ENCODE measurements at places on chromosomes 4 and X.

DNA sequence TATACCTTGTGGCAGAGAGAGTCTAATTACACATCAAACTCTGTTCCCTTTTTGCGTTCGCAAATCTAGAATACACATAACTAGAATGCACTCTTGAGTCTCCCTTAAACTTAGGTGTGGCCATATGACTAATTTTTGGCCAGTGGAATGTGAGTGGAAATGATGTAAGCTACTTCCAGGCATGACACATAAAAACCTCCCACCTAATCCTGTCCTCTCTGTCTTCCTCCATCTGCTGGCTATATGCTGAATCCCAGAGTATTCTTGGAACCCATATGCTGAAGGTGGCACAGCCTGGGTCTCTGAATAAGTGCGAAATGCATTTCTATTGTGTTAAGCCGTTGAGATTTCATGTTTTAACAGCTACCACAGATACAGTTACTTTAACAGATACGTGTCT is 269.9 kb upstream of the NRK start:
- no peak for DNase-seq

GRCh38 chr4:1570291-1571164 is 113.6 kb downstream of the FAM53A start:
- DNase-seq: no peak

DNA sequence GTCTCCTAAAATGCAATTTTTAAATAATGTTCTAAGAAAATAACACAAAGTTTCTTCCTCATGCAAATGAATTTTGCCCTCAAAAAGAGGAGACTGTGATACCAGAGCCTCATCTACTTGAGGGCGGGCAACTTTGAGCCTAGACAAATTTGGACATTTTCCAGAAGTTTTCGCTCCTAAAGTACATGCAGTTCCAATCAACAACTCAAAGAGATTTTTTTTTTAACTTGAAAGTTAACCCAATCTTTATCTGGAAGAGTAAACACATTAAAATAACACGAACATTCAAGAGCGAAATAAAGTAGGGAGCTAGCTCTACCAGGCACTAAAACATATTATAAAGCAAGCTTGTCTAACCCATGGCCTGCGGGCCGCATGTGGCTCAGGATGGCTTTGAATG is 29.4 kb upstream of the FBXW7 start:
- no peak for DNase-seq

DNA sequence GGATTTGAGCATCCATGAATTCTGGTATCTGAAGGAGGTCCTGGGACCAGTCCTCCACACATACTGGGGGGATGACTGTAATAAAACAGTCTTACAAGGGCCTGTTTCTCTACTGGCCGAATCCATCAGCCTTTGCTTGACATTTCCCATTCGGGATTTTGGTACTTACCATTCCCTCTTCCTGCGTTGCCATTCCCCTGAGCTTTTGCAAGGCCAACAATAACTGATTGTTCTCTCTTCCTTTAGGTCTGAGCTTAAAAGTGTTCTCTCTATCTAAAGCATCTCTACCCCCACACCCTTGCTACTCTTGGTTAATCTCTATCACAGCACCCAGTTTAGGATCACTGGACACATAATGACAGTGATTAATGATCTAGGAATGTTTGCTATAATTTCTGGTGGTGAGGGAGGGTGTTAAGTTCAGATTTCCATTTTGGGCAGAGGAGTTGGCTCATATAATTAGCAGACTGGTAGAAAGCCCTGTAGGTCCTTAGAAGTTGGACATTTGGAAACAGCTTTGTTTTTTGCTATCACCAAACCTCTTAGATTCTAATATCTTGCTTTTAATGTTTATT is 29.4 kb downstream of the TMA16 start:
- no peak for DNase-seq

DNA sequence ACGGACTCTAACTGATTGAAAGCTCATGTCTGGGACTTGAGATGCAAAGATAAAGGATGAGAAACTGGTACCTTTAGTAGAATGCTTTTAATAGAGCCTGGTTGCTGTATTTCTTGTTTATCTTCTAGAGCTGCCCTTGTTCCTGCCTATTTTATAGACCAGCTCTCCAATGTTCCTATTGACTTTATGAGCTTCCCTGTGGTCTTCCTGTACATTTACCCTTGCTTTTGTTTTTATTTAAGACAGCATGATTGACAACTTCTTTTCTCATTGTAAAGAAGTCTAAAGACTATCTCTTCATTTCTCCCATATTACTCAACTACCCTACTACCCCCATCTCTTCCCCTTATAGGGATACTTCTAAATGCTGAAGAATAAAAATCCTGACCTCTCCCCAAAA is 174.7 kb downstream of the UGT8 start:
- DNase-seq: no peak

DNA sequence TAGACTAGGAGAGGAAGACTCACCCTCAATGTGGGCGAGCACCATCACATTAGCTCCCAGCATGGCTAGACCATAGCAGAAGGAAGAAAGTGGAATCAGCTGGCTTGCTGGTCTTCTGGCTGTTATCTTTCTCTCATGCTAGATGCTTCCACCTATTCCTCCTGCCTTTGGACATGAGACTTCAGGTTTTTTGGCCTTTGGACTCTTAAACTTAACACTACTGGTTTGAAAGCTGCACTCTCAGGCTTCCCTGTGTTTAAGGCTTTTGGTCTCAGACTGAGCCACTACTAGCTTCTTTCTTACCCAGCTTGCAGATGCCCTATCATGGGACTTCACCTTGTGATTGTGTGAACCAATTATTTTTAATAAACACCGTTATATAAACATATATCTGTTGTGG is 39.0 kb upstream of the UGT2B4 start:
- no peak for DNase-seq

GRCh38 chr4:40216622-40217366 is 20.0 kb downstream of the RHOH start:
- no peak for DNase-seq

DNA sequence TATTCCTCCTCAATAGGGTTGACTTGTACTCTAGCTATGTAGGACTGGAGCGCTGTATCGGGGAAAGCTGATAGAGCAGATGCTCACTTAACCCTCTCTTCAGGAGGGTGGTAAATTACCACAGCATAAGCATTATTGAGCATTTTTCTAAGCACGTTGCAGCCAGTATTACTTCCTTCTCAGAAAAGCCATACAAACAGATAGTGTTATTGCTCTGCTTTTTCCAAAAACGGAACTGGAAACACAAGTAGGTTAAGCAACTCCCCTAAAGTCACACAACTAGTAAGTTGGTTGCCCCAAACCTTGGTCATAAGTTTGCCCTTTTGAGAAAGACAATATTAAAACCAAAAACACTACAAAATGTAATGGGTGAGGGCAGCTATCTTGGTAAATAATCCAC is 73.9 kb downstream of the REELD1 start:
- no peak for DNase-seq

- peak; percentile 84 for DNase-seq
Measured at GRCh38 chr4:4269331-4269731, 20.6 kb downstream of the LYAR start.

DNA sequence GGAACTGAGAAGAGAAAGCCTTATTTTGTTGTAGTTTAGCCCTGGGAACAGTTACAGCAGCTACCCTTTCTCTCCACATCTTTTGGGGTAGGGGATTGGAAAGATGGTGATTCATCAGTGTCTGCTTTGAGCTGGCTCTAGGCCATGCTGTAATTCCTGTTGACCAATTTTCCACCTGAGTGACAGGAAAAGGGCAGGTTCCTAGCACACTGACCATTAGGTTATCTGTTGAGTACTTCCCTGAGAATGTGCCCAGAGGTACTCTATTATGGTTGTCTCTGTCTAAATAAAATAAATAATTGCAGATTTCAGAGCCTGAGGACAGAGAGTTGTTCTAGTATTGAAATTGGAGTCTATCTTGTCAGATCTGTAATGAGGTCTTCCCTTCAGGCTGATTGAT is 109.0 kb downstream of the ENOX2 start:
- no peak for DNase-seq

GRCh38 chr4:112327965-112328733 is 31.0 kb downstream of the ALPK1 start:
- peak; percentile 28 for DNase-seq

DNA sequence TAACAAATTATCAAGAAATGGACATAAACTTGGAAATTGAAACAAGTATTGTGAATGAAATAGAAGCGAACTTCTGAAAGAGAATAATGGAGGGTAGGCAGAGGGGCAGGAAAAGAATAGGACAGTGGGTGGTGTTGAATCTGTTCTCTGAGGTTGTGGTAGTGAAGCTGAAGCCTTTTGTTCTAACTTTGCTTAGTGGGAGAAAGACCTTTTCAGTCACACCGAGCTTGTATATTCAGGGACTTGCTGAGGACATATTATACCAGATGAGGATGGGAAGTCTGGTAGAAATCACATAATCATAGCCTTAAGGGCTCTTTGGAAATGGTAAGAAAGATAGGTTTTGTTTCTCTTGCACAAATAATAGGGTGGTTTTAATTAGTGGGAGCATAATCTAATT is 115.4 kb upstream of the NDST4 start:
- DNase-seq: no peak

DNA sequence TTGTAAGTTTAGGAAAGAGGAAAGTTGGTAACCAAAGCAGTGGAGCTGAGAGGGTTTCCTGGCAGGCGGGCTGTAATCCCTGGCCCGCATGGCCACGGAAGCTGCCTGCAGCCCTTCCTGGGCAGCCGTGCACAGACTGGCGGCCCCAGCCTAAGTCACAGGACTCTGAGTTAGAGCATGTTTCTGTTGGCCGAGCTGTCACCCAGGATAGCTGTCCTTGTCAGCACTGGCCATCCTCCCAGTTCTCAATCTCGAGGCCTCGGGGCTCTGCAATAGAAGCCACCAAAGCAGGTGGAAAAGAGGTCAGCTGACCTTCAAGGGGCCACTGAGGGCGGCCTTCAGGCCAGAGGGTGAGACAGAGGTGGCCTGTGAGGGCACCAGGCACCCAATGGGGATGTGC is 20.5 kb downstream of the PNMA6E start:
- DNase-seq: no peak

DNA sequence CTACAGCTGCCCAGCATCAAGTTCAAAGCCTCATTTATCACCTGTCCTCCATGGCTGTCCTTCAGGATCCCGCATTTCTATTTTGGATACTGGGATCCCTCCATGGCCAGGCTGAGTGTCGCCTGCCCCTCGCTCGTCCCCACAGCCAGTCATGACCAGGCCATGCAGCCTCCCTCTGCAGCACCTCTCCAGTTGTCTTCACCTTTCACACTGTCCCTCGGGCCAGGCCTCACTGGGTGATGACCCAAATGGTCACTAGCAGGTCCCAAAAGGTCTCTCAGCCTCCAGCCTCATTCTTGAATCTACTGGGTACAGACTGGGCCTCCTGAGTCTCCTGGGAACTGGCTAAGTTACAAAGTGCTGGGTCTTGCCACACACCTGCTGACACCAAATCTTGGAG is 48.7 kb upstream of the HELT start:
- no peak for DNase-seq

DNA sequence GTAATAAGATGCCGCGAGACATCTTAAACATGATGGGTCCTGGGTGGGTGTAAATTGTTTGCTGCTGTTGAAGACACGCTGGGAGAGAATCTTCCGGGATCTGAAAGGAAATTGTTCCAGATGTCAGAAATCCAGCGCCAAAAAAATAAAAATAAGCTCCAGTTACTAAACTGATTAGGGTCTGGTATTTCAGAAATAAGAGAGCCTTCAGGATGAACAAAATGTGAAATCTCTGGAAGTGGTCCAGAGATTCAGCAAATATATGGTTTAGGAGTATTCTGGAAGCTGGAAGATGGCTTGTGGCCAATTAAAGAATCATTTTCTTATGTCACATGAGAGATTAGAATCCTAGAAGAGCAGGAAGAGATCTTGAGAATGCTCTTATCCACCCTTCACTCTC is 75.8 kb upstream of the NHS start:
- no peak for DNase-seq

DNA sequence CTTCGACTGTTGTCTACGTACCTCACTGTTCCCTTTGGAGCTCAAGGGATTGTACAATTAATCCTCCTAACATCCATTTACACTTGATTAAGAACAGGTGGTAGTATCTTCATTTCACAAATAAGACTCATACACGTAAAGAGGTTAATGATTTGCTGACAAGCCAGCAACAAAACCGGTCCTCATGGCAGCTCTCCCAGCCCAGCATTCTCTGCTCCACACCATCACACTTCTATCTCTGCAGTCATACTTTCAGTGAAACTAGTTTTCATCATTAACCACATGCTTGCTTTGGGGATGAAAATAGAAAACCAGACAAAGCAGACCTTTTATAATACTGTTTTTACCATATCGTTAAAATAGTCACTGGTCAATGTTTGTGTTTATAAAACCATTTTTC is 28.7 kb upstream of the CASK start:
- no peak for DNase-seq

DNA sequence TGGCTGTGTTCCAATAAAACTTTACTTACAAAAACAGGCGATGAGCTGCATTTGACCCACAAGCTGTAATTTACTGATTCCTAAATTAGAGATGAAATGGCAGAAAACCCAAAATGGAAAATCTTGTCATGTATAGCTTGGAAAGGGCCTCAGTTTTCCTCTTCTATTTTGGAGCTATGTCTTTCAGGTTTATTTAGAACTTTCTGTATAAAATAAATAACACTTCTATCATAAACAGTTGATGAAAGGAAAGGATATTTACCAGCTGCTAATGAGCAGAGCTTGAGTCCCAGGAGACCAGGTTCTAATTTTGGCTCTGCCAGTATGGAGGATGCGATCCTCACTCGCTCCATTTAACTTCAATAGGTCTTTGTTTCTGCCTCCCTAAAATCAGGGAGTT is 213.5 kb downstream of the LDB2 start:
- DNase-seq: no peak

DNA sequence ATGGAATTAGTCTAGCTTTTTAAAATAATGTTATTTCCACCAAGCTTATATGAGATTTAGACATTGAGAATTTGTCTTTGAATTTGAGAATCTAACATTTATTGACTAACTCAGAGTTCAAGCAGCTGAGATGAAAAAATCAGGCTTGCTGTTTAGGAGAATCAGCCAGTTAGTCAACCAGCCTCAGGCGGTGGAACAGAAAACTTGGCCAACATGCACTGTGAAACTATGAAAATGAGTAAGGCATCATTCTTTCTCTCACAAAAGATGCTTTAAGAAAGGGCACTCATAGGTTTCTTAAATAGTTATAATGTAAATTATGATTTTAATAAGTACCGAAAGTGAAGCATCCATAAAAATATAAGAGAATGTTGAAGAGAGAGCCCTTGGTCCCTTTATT is 84.2 kb downstream of the NFKB1 start:
- DNase-seq: no peak

Measured in CD8-positive, alpha-beta memory T cell (primary cell).